NCI-H524 treated with DMSO at 0.1 percent for 48 hours (cell line): ENCODE measurements at places on chromosomes 1 and 21.

GRCh38 chr1:226549094-226549936, 751 bp downstream of the STUM start:
- no peak for DNase-seq

DNA sequence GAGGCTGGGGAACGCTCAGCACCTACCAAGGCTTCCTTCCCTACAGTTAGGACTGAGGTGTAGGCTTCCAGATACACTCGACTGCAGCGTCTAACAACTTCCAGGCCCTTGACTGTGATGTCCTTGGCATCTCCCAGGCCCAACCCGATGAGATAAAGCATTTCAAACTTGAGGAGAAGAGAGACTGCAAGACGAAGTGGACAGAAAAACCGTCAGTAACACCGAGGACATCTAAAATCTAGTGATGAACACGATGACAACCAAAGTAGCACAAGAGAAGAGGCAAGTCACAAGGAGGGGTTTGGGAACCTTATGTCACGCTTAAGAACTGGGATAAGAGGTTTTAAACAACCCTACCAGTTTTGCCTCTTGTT, 314 bp downstream of the DPH5 start:
- no peak for DNase-seq

DNA sequence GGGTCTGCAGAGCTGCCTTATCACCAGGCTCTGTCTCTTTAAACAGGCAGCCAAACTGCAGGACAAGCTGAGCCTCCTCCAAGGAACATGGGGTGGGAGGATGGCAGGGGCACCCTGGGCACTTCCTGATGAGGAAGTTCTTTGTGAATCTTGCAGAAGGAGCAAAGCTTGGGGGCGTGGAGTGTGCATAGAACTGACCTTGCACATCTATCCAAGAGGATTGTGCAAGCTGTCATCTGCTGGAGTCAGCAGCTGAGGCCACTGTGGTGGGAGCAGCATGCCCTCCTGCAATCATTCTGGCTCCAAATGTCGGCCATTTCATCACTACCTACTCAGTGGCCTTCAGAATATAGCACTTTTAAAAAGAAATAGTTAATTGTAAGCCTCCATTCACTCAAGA, 182.2 kb downstream of the AJAP1 start:
- no peak for DNase-seq

DNA sequence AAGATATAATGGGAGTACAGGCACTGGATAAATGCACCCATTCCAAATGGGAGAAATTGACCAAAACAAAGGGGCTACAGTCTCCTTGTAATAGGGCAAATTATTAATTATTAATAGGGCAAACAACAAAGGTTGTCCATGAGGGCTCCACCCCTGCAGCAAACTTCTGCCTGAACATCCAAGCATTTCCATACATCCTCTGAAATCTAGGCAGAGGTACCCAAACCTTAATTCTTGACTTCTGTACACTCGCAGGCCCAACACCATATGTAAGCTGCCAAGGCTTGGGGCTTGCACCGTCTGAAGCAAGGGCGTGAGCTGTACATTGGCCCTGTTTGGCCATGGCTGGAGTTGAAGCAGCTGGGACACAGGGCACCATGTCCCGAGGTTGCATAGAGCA, 33.7 kb downstream of the TNFSF4 start:
- DNase-seq, result no peak

DNA sequence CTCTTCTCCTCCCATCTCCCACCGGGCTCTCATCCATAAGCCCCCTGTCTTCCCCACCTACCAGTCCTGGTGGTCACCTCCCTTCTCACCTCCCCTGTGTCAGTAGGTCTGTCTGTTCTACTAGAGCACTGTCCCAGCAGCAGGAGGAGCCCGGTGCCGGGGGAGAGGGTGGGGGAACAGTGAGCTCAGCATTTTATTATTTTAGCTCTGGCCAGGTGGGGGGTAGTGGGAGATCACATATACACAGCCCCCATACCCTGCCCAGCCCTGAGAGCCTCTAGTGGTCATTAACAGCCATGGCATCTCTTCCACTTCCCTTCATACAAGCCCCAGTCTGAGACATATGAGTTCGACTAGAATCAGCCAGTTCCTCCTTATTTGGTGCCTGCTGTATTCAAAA, at the start of gene TMOD4:
TMOD4 (minus strand) TSS at position 119 of the 400 bp plus-strand sequence. CDS start 1,106 bp downstream, outside the sequence.
- DNase-seq, result no peak

DNA sequence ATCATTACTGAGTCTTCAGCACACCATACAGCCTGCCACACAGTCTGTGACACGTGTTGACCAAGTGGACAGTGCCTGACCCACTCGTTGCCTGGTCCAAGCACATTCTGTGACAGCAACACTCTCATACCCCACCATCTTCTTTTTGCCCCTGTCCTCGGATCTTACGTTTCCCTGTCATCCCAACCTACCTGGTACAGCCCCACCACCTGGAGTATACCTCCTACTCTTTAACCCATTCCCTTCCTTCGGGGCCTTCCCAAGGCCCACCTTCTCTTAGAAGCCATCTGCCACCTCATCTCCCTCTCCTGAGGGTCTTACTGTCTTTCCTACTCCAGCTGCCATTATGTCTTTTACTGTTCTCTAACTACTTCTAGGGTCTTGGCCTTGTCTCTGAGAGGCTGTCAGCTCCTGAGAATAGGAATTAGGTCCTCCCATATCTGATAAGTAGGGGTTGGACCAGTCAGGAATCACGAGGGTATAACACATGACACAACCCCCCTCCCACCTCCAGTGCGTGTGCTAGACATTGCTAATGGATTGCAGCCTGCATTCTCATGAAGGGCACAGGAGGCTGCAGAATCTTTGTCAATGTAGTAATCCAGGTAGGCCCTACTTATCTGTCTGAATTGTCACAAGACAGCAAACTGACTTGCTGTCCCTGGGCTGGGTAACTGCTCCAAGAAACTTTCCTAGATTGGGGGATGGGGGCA, 13.0 kb downstream of the GRHL3 start:
- DNase-seq, result no peak

- DNase-seq, result no peak
Observed at GRCh38 chr1:156854634-156855033, 4.3 kb downstream of the INSRR start.

DNA sequence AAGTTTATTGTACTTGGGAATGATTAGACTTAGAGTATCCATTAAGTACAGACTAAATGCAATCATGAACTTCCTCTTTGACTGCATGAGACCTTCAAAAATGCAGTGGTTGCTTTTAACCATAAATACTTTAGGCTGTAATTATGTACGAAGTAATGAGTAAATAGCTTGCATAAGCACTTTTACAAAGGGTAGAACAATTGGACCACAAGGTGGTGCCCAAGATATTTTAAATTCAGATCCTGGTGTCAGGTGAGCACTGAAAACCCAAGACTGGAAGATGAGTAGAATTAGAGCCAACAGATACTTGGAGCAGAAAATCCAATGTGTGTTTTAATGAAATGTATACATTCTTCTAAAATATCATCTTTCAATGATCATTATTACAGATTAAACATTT, 43.4 kb upstream of the RHOU start:
- DNase-seq, result peak; percentile 17

- DNase-seq, result no peak
Observed at GRCh38 chr1:6308449-6308848, 47.6 kb upstream of the GPR153 start.

DNA sequence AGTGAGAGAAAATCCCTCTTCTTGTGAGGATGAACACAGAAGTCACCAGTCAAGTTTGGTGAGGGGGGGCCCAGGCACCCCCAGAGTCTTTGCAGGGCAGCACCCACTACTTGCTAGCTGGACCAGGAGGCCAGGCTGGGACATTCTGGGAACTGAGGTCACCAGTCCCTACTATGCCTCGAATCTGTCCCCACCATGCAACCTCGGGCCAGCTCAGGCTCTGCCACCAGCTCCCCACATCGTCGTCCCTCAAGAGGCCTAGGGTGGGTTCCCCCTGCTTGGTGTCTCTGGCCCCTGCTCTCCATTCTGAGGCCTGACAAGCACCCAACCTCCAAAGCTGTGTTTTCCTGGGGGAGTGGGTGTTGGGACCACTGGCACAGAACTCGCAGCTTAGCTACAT, 22.2 kb upstream of the ZNF678 start:
- no peak for DNase-seq

DNA sequence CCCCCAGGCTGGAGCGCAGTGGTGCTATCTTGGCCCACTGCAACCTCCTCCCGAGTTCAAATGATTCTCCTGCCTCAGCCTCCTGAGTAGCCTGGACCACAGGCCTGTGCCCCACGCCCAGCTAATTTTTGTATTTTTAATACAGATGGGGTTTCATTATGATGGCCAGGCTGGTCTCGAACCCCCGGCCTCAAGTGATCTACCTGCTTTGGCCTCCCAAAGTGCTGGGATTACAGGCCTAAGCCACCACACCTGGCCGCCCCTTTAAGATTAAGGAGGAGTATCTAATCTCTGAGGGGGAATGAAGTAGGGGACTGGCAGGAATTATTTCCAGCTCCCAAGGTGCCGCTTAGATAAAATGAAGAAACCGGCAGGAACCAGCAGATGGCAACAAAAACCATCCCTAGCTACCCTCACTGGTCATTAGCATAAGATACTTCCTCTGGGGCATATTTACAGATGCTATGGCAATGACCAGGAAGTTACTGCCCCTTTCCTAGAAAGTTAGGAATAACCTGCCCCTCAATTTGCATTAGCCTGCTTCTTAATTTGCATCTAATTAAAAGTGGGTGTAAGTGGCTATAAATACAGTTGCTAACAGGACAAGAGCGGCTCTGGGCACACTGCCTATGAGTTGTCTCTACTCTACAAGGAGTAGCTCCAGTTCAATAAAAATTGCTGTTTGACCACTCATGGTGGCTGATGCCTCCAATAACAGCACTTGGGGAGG, 7.1 kb upstream of the NSUN4 start:
- no peak for DNase-seq

DNA sequence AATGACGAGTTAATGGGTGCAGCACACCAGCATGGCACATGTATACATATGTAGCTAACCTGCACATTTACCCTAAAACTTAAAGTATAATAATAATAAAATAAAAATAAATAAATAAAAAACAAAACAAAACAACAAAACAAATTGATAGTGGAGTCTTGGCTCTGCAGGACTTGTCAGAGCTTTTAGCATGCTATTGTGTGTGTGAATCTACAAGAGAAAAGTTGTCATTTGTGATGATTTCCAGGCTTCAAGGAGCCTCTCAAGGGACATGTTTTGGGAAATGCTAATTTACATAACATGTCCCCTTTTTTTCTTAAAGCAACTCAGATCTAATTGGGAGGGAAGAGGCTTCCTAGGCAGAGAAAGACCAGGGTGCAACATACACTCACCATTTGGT, 9.1 kb downstream of the IL22RA1 start:
- DNase-seq, result no peak

DNA sequence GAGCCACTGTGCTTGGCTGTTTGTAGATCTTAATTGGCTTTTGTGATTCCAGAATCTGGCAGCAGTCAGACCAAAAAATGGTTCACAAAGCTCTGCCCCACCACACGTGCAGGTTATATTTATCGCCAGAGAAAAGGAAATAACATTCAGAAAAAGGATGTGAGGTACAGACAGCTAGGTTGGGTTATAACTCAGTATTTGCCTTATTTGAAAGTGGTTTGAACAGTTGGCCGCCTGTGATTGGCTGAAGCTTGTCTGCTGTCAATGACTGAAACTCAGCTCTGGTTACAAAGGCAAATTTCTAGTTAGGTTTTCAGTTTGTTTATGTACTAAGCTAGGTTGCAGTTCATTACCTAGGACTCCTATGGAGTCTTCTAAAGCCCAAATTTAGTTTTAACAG, 9.6 kb downstream of the SH3BGR start:
- DNase-seq, result no peak

DNA sequence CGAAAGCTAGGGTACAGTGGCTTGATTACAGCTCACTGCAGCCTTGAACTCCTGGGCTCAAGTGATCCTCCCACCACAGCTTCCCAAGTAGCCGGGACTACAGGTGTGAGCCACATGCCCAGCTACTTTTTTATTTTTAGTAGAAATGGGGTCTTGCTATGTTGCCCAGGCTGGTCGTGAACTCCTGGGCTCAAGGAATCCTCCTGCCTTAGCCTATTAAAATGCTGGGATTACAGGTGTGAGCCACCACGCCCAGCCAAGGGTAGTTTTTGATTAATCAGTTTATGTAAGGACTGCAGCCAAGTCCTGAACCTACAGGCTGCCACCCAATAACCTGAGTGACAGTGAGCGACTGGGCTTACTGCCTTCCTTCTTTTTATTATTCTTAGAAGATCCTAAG, 88.3 kb downstream of the PIK3R3 start:
- DNase-seq, result no peak

GRCh38 chr1:27603681-27604578, at the start of gene AHDC1:
AHDC1 (minus strand) TSS chr1:27604144; CDS start chr1:27552115, 52,029 bp downstream.
- DNase-seq, result no peak

- no peak for DNase-seq
Observed at GRCh38 chr1:212637902-212638301, 29.3 kb downstream of the ATF3 start.

DNA sequence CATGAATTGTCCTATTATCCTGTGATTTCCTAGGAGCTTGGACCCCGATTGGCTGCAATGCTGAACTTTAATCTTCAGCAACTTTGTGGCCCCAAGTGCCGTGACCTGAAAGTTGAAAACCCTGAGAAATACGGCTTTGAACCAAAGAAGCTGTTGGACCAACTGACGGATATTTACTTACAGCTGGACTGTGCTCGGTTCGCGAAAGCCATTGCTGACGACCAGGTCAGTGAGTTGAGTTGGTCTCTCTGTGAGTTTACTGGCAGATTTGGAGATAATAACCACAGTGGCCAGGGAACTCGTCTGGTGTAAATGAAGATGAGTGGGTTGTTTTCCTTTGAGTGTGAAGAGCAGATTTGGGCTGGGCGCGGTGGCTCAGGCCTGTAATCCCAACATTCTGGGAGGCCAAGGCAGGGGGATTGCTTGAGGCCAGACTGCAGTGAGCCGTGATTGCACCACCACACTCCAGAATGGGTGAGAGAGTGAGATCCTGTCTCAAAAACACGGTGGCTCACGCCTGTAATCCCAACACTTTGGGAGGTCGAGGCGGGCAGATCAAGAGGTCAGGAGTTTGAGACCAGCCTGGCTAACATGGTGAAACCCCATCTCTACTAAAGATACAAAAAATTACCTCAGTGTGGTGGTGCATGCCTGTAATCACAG, 39.1 kb upstream of the KIF1B start:
- no peak for DNase-seq

DNA sequence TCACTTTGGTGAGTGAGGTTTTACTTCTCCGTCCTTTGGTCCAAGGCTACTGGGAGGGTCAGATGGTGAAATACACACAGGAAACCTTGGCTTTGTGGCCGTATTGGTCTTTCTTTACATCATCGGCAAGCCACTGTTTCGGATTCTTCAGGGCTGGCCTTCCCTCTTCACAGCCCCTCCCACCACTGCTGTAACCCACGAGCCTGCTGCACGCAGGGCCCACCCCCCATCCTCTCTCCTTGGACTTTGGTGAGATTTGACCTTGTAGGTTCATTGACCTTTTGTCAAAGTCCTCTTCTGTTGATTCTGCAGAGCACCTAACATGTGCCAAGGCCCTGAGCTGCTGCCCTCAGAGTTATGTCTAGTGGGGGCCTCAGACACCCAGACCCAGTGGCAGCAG, 328.6 kb downstream of the CAMTA1 start:
- DNase-seq, result no peak
